Activated naive CD8-positive, alpha-beta T cell treated with anti-CD3 and anti-CD28 coated beads for 36 hours (primary cell): ENCODE measurements at places on chromosomes 5 and 9. TPM values are rescaled to one million over a fixed set of nuclear protein-coding genes. Genes with fewer than 3 reads are reported as not detected.

GRCh38 chr5:28397502-28397941 is 1359.1 kb upstream of the CDH9 start:
- DNase-seq, result no peak

Gene ARAP3
- 4.1 TPM for total RNA-seq

GRCh38 chr9:95831810-95832209 is 43.7 kb upstream of the ERCC6L2 start:
- no peak for DNase-seq

- DNase-seq, result no peak
These were observed 110.4 kb upstream of the EPB41L4A start for GRCh38 chr5:112529525-112529924.

DNA sequence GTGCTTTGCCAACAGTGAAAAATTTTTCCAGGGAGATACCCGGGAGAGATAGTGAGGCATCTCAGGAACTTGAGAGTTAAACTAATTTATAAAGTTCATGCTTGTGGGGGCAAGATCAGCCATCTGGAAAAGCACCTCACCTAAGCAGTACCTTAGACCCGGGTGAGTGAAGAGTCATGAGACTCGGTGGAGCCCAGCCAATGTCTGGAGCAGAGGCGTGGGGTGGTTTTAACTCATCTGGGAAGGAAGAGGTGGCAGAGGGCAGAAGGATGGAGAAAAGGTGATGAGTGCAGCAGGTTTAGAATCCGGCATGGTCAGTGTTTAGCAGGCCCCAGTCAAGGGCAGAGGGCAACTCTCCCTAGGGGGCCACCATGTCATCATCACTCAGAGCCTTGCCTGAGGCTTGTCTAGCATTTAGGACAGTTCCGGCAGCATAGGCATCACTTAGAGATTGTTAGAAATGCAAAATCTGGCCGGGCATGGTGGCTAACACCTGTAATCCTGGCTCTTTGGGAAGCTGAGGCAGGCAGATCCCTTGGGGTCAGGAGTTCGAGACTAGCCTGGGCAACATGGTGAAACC is 4.3 kb upstream of the RNF183 start:
- no peak for DNase-seq

- no peak for DNase-seq
These were observed 625 bp downstream of the EXOSC2 start for GRCh38 chr9:130694205-130694604.

Gene CDX1
- not detected for total RNA-seq

GRCh38 chr9:136052472-136052880 is 42.6 kb downstream of the NACC2 start:
- DNase-seq, result no peak

Gene NR5A1
- not detected for total RNA-seq

DNA sequence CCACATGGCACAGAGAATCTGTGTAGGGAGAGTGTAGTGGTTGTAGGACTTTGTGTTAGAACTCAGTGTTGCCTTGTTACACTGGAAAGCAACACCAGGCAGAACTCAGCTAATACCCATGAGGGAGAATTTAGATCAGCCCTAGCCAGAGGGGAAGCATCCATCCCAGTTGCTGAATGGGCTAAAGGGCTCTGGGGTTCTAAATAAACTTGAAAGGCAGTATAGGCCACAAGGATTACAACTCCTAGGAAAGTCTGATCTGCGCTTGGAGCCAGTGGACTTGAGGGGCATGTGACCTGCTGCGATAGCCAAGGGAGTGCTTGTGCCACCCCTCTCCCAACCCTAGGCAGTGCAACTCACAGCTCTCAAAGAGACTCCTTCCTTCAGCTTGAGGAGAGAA is 26.9 kb downstream of the PTGS1 start:
- DNase-seq, result no peak

GRCh38 chr5:99368726-99369125 is 439.9 kb upstream of the CHD1 start:
- no peak for DNase-seq

Gene ARPC5L
- total RNA-seq, result 104 TPM

- DNase-seq, result no peak
These were observed 95.4 kb downstream of the CACNA1B start for GRCh38 chr9:137972988-137973470.

Gene IFNA13
- not detected for total RNA-seq

Gene TBC1D9B
- 74.9 TPM for total RNA-seq

Gene SNX30
- total RNA-seq, result 5.4 TPM

DNA sequence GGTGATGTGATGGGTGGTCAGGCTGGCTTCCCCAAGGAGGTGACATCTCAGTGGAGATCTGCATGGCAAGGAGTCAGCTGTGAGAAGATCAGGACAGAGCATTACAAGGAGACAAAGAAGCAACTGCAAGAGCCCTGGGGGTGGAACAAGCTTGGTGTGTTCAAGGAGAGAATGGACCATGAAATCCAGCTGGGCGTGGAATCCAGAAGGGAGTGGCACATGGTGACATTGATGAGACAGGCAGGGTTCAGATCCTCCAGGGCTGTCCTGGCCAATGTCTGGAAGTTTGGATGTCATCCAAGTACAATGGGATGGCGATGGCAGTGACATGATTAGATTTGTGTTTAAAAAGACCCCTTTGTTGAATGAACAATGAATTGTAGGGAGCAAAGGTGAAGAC is 175.6 kb downstream of the MACROH2A1 start:
- no peak for DNase-seq

- DNase-seq, result no peak
These were observed 32.4 kb upstream of the CEP120 start for GRCh38 chr5:123455640-123456039.

Gene MYMK
- total RNA-seq, result not detected

Gene RFESD
- 6.2 TPM for total RNA-seq

DNA sequence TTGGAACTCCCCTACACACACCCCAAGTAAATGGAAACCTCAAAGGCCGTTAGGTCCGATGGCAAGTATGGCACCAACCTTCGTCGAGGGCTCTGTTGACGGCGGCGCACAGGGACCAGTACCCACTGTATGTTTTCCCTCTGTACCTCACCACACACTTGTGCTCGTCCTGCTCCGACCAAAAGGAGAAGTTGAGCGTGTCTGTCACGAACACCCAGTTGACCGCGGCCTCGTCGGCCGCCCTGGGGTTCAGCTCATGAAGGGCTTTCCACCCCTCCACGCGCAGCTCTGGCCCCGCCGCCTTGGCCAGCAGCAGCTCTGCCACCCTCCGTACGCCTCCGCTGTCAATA is 24.0 kb downstream of the HNRNPK start:
- DNase-seq, result peak; percentile 34

Gene CCL28
- total RNA-seq, result 11.9 TPM

- no peak for DNase-seq
These were observed 120.8 kb upstream of the ZNF608 start for GRCh38 chr5:124867137-124867704.

Gene OBP2B
- not detected for total RNA-seq

- DNase-seq, result peak; percentile 92
These were observed at the start of gene SNAPC4 for GRCh38 chr9:136400038-136400834. SNAPC4 (minus strand) TSS chr9:136400170; CDS start chr9:136398428, 1,742 bp downstream.

Gene SNCAIP
- total RNA-seq, result not detected

DNA sequence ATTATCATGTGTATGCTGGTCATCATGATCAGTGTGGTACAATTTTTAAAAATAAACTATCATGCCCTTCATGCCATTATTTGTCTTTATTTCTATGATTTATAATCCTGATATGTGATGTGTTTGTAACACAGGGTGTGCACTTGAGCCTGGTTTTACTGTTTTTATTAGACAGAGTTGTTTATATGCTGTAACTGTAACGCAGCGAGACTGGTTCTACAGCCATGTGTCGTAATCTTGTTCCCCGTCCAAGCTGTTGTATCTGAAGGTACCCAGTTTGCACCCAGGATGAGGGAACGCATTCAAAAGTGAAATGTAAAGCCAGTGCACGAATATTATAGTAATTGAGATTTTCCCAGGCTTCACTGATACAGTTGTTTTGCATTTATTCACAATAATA is 28.2 kb downstream of the SNX18 start:
- no peak for DNase-seq

Gene STPG3
- not detected for total RNA-seq

DNA sequence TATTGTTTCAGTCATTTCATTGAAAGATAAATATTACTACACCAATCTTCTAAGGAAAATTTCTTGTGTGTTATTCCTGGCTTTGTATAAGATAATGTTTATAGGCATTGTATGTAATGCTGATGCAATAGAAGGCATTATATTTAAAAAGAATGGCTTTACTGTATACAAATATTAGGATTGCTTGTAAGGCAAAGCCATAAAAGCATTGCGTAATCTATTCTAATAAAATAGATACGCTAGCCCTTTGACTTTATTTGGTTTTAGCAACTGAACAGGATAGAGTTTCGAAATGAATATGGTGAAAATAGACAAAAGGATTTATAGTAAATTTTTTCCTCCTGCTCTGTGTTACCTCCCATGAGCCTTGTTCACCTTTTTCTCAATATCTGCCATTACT is 5.5 kb upstream of the LYSMD3 start:
- DNase-seq, result no peak

DNA sequence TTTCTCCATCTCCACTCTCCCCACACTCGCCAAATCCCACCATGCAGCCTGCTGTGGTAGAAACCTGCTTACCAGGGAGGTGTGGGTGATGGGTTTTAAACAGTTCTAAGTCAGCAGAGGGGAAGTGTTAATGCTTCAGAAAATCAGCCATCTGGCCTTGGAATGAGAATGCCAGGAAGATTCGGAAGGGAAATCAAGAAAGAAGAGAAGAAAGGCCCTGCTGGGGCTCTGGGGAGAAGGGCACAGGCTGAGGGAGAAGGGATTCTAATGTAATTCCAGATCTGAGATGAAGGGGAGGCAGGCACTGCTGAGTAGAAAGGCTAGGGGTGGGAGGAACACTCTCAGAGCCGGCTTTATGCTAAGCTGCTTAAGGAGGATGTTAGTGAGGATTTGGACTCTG is 434.7 kb upstream of the DMAC1 start:
- DNase-seq, result no peak

DNA sequence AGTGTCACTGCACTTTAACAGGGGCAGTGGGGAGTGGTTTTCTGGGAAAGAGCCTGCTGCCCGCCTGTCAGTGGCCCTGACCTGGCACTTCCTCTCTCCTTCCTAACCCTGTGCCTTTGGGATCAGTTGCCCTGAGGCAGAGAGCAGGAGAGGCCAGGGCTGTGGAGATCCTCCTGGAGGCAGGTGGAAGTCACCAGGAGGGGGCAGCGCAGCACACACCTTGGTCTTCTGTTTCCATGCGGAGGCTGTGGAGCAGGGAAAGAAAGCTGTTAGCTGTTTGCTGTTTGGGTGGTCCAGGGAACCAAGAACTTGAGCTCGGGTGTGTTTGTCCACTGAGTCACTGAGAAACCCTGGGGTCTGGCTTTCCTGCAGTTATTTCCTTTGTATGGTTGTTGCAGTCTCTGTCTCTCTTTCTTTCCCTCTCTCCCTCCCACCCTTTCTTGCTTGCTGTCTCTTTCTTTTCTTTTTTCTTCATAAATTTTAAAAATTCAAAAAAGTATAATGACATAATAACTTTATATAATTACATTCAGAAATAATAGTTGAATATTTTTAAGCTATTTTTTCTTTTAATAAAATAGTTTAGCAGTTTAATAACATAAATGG is 28.1 kb downstream of the NTRK2 start:
- DNase-seq, result peak; percentile 16

GRCh38 chr5:96037128-96037527 is 75.5 kb upstream of the ELL2 start:
- no peak for DNase-seq

Gene BOD1
- total RNA-seq, result 23.7 TPM

DNA sequence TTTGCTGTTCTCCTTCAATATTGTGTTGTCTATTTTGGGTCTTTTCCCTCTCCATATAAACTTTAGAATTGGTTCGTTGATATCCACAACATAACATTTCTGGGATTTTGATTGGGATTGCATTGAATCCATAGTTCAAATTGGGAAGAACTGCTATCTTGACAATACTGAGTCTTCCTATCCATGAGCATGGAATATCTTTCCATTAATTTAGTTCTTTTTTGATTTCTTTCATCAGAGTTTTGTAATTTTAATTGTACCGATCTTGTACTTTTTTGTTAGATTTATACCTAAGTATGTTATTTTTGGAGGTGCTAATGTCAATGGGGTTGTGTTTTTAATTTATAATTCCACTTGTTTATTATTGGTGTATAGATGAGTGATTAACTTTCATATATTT is 135.1 kb downstream of the NR3C1 start:
- no peak for DNase-seq

DNA sequence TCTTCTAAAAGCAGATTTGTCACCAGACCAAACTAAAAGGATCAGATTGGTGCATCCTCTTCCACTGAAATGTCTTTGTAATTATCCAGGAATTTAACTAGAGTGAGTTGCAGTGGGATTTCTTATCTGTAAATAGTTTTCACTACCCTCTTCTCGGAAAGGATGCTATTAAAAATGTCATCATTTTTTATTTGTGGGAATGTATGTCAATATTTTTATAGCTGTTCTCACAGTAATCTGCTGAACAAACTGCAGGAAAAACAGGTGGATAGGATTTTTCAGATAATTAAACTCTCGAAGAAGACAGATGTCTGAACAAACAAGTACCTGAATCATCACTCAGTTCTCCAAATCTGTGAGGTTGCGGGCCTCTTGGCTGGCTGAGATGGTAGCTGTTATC is 62.7 kb downstream of the RAB14 start:
- no peak for DNase-seq

Gene ELAVL2
- not detected for total RNA-seq
